ENCODE measurements at places on chromosomes 7 and 10. TPM values are rescaled to one million over a fixed set of nuclear protein-coding genes. Genes with fewer than 3 reads are reported as not detected.

LRIT1 gene
- not detected for total RNA-seq

DNA sequence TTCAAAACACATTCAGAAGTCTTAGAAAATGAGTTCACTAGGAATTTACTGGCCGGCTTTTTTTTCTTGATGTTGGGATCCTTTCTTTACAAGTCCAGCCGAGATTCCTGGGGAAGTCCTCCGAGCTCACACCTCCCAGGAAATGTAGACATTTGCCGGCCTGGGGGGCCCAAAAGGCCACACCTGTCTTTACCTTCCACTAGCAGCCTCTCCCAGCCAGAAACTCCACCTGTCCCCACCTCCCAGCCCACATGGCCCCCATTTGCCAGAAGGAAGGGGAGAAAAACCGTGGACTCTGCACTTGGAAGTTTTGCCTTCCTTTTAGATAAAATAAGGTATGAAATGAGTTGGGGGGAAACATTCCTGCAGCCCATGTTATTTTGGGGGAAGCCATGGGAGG is 27.6 kb upstream of the EMX2 start:
- DNase-seq: no peak

DNA sequence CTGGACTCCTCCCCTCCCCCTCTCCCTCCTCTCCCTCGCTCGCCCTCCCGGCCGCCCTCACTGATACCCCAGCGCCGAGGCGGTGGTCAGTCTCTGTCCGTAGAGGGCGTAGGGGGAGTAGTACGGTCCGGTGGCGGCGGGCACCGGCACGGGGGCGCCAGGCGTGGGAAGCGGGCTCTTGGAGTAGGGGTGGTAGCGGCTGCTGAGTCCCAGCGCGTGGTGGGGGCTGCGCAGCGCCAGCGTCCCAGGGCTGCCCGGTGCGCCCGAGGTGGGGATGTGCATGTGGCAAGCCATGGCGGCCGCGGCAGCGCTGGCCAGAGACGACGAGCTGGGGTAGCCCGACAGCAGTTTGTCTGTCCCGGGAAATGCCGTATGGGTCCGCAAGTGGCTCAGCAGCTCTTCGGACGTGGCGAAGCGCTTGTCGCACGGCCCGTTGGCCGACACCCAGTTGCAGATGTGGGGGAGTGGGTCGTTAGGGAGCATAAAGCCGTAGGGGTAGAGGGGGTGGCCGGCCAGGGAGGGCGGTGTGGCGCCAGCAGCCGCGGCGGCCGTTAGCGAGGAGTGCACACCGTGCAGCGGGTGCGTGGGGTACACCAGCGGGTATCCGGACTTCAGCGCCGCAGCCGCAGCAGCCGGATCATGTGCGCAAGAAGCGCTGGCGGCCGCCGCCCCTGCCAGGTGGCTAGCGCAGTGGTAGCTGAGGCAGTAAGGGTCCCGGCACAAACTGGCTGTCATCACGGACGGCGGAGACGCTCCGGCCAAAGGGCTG is 2.7 kb downstream of the ZNF503 start:
- DNase-seq: no peak

DNA sequence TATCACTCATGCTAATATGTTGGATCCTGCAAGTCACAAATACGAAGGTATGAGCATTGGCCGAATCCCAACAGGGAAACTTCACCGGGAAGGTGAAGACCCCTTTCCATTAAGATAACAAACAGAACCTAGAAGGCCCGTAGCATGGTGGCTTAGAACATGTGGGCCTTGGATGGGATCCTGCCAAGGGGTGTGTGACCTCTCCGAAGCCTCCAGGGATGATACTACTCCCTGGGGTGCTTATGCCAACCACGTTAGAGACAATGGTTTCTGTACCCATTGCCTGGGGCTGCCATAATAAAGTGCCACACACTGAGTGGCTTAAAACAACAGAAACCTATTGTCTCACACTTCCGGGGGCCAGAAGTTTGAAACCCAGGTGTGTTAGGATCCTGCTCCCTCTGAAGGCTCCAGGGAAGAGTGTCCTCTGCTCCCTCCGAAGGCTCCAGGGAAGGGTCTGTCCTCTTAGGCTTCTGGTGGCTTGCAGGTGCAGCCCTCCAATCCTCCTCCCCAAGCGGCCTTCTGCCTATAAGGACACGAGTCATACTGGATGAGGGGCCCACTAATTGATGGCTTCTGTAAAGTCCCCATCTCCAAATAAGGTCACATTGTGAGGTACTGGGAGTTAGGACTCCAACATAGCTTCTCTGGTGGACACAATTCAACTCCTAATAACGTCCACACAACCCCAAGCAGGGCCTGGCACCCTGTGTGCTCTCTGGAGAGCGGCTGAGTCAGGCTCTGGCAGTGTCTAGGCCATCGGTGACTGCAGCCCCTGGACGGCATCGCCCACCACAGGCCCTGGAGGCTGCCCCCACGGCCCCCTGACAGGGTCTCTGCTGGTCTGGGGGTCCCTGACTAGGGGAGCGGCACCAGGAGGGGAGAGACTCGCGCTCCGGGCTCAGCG is 992 bp upstream of the MGMT start:
- peak; percentile 8 for DNase-seq

GRCh38 chr7:45229156-45229920 is 71.7 kb downstream of the RAMP3 start:
- DNase-seq: no peak

DNA sequence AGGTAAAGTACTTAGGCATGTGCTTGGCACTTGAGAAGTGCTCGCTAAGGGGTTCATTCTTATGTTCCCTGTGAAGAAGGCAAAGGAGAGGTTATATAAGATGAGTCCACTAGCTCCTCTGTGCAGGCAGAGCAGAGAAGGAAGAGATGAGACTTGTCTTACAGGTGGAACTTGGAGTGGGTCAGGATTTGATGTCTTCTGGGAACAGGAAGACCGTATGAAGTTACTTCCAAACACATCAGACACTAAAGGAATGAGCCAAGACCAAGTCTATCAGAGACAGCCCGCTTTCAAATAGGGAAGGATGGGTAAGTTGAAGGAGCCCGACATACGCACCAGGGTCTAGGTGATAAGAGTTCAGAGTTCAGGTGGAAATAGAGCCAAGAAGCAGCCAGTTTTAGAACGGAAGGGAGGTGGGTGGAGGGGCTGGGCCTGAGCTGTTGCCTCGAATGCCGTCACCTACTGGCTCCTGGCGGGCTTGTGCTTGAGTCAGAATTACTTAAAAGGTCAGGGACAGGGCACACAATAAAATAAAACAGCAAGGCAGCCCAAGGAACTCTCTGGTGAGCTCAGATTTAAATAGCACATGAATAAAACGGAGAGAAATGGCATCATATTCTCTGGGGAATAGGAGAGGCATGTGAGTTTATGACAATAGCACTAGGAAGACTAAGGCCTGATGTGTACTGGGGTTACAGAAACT is 56.1 kb upstream of the GRB10 start:
- DNase-seq: no peak

NUPR2 gene
- not detected for total RNA-seq

All from Caco-2 (cell line).